ENCODE measurements at places on chromosomes 2 and 18. TPM values are rescaled to one million over a fixed set of nuclear protein-coding genes. Genes with fewer than 3 reads are reported as not detected.

ABCG8 gene
- not detected for total RNA-seq

UBE2E3 gene
- total RNA-seq, result 68.3 TPM

CFAP65 gene
- total RNA-seq, result not detected

GRP gene
- not detected for total RNA-seq

ACTR3 gene
- 88.4 TPM for total RNA-seq

C2orf66 gene
- total RNA-seq, result not detected

- H3K36me3 ChIP-seq, result no peaks in the 10 kb centered on the region
- no peak for DNase-seq
- no peak overlapping the region for H3K27ac ChIP-seq
- H3K27me3 ChIP-seq, result no peaks in the 10 kb centered on the region
- no peak overlapping the region for H3K4me3 ChIP-seq
Measured at GRCh38 chr2:8567469-8568260, 114.2 kb upstream of the ID2 start.

GRCh38 chr2:37886745-37887144 is 38.3 kb upstream of the RMDN2 start:
- no peaks in the 10 kb centered on the region for H3K4me1 ChIP-seq
- H3K27ac ChIP-seq, result no peak overlapping the region
- DNase-seq, result no peak
- H3K36me3 ChIP-seq, result no peaks in the 10 kb centered on the region
- H3K27me3 ChIP-seq, result no peaks in the 10 kb centered on the region

- H3K4me3 ChIP-seq, result no peak overlapping the region
- H3K36me3 ChIP-seq, result no peaks in the 10 kb centered on the region
- DNase-seq, result no peak
- H3K4me1 ChIP-seq, result no peaks in the 10 kb centered on the region
Measured at GRCh38 chr2:207792244-207792785, 22.6 kb upstream of the FZD5 start.

DNA sequence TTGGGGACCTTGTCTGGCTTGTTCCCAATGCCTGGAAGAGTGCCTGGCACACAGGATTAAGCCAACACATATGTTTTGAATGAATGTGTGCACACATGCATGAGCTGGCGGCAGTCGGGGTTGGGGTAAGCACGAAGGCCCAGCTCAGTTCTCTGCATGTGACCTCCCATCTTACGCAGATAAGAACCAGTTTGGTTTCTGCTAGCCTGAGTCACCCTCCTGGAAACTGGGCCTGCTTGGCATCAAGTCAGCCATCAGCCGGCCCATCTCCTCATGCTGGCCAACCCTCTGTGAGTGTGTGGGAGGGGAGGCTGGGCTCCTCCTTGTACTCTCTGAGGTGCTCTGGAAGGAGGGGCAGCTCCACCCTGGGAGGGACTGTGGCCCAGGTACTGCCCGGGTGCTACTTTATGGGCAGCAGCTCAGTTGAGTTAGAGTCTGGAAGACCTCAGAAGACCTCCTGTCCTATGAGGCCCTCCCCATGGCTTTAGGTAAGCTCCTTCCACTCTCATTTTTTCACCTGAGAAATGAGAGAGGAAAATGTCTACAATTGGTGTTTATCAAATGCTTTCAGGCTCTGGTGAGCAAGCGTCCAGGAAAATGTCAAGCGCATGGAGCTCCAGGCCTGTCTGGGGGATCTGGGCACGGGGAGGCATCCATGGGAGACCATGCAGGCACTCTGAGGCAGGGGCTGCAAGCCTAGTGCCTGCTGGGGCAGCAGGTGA is 9.7 kb upstream of the IL1RN start:
- H3K27ac ChIP-seq, result no peak overlapping the region
- no peaks in the 10 kb centered on the region for H3K36me3 ChIP-seq
- no peak overlapping the region for H3K4me3 ChIP-seq
- peak; percentile 19 for DNase-seq

- no peak overlapping the region for H3K27ac ChIP-seq
- no peak for DNase-seq
- H3K36me3 ChIP-seq, result no peaks in the 10 kb centered on the region
- no peaks in the 10 kb centered on the region for H3K4me1 ChIP-seq
Measured at GRCh38 chr2:198490748-198491147, 686.4 kb downstream of the PLCL1 start.

Data from psoas muscle (tissue), 8 donors.